Fibroblast of gingiva (primary cell): ENCODE measurements at places on chromosomes 1 and 21.

- no peak for DNase-seq
These were observed 52.3 kb upstream of the COG2 start for GRCh38 chr1:230589951-230590350.

GRCh38 chr1:55420929-55421716 is 206.0 kb upstream of the USP24 start:
- DNase-seq: peak; percentile 76

GRCh38 chr1:16124377-16125087 is 31.3 kb downstream of the EPHA2 start:
- no peak for DNase-seq

DNA sequence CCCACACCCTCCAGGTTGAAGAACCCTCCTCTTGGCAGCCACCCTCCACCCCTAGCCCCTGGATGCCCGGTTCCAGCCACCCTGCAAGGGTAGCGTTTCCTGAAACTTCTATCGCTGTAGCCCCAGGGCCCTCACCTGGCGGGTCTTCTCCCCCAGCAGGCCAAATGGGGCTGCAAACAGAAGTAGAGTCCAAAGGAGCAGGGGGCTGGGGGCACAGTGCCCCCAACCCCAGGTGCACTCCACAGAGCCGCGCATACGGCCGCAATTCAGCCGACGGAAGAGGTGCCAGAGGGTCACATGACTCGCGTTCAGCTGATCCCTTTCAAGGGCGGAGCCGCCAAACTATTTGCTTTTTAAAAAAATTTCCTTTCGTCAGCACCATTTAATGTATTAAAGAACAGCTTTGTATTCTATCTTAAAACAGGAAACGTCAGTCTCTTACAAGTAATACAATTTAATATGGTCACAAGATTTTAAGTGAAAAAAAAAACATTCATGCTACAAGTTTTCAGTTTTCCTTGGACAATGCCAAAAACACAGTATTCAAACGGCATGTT is at the start of gene GLMP:
TSS of gene GLMP (minus strand) at position 289 of the 557 bp plus-strand sequence. CDS start at position 255, 34 bp downstream.
- DNase-seq: peak; percentile 58

GRCh38 chr1:227764019-227764391 is 28.8 kb downstream of the SNAP47 start:
- peak; percentile 22 for DNase-seq

DNA sequence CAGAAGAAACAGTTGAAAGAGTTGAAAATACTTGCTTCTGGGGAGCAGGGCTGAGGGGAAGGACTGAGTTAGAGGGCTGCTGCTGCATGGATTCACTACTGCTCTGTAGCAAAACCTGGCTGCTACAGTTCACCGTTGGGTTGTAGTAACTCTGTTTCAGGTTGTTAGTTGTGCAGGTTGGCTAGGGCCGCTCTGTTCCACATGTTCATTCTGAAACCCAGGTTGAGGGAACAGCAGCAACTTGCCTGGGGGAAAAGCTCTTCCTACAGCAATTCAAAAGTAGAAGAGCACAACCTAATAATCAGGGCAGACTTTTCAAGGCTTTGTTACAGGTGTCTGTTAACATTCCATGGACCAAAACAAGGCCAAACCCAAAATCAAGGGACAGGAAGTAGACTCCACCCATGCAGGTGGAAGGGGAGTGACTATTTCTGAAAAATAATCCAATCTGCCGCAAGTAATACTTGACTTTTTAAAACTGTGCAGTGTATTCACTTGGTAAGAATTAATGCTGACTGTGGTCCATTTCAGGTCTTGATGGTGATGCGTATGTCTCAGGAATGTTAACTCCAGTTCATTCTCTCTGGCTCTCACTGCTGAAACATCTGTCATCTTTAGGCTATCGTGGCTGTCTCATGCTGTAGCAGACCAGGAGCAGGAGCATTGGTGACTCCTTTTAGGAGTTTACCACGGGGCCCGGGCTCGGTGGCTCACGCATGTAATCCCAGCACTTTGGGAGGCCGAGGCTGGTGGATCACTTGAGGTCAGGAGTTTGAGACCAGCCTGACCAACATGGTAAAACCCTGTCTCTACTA is 5.1 kb upstream of the PARK7 start:
- no peak for DNase-seq

- DNase-seq: no peak
These were observed 20.2 kb downstream of the SLC27A3 start for GRCh38 chr1:153795330-153795837.

- no peak for DNase-seq
These were observed 44.9 kb downstream of the WDR64 start for GRCh38 chr1:241696815-241697639.

DNA sequence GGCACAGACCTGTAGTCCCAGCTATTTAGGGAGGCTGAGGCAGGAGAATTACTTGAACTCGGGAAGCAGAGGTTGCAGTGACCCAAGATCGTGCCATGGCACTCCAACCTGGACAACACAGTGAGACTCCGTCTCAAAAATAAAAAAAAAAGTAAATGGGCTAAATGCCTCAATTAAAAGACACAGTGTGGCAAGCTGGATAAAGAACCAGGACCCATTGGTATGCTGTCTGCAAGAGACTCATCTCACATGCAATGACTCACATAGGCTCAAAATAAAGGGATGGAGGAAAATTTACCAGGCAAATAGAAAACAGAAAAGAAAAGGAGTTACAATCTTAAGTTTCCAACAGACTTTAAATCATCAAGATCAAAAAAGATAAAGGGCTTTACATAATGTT is 40.3 kb downstream of the ACBD6 start:
- DNase-seq: no peak

- no peak for DNase-seq
These were observed 17.8 kb downstream of the YBX1 start for GRCh38 chr1:42700006-42700405.

GRCh38 chr1:31571340-31572295 is 4.7 kb upstream of the TINAGL1 start:
- no peak for DNase-seq

GRCh38 chr1:230833511-230833910 is 34.8 kb downstream of the C1orf198 start:
- no peak for DNase-seq

DNA sequence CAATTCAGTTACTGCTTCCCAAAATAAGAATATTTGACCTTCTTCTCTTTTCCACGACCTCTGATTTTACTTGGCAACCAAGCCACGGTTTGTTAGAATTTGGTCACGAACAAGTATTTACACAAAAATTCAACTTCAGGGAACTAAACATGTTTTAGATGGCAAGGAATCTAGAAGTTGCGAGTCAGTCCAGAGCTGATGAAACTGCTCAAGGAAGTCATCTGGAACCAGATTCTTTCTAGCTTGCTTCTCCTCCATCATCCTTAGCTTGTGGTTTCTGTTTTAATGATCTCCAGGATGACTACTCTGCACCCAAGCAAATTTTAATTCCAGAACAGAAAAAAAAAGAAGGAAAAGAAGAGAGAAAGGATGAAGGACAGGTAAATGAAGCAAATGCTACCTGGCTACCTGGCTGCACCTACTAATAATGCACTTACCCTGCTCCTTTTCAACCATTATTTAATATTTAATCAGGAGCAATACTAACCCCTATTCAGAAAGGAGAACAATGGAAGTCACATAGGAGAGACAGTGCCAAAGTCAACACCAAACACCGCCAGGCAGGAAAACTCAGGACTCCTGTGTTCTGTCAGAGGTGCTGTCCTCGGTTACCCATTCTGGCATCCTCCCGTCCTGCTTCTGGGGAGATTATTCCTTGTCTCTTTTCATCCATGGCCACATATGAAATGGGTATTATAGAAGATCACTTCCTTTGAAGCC is 54.2 kb upstream of the RGS7 start:
- DNase-seq: peak; percentile 95

GRCh38 chr1:115469703-115470476 is 131.8 kb upstream of the NGF start:
- DNase-seq: no peak

- no peak for DNase-seq
These were observed 1.7 kb downstream of the TSPEAR start for GRCh38 chr21:44709426-44710293.

- no peak for DNase-seq
These were observed 132.7 kb downstream of the NTNG1 start for GRCh38 chr1:107273515-107273914.

GRCh38 chr1:218480137-218480536 is 135.0 kb downstream of the TGFB2 start:
- DNase-seq: peak; percentile 50

DNA sequence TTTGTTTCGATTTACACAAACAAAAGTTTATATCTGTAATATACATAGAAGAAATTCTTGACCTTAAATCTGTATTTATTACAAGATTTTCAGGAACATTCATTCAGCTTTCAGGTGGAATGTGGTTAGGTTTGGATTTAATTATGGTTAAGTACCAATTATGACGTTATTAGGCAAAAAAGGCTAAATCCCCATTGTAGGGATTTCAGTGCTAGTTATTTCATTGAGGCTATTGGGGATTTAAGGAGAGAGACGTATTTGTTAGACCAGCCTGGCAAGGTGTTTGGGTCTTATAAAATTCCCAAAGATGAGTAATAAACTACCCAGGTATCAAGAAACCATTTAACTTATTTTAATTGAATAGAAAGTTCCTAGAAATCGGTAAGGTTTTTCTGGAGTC is 26.0 kb downstream of the PRKAA2 start:
- no peak for DNase-seq

GRCh38 chr1:19388980-19389379 is 76.9 kb downstream of the SLC66A1 start:
- DNase-seq: no peak

GRCh38 chr1:14740016-14740415 is 141.5 kb downstream of the KAZN start:
- no peak for DNase-seq

- no peak for DNase-seq
These were observed 18.4 kb downstream of the HHAT start for GRCh38 chr1:210347112-210347511.

DNA sequence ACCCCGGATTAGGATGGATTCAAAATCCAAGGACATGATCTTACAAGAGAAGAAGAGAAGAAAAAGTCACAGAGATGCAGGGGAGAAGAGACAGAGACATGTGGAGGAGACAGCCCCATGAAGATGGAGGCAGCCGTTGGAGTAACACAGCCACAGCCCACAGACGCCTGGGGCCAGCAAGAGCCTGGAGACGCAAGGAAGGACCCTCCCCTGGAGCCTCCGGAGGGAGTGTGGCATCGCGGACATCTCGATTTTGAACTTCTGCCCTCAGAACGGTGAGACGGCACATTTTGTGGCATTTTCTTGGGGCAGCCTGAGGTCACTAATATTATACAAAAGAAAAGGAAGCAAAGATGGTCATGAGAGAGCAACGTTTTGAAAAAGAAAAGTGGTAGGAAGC is 28.8 kb downstream of the ABCG1 start:
- DNase-seq: no peak

GRCh38 chr1:26081267-26082019 is 14.0 kb upstream of the TRIM63 start:
- DNase-seq: no peak

DNA sequence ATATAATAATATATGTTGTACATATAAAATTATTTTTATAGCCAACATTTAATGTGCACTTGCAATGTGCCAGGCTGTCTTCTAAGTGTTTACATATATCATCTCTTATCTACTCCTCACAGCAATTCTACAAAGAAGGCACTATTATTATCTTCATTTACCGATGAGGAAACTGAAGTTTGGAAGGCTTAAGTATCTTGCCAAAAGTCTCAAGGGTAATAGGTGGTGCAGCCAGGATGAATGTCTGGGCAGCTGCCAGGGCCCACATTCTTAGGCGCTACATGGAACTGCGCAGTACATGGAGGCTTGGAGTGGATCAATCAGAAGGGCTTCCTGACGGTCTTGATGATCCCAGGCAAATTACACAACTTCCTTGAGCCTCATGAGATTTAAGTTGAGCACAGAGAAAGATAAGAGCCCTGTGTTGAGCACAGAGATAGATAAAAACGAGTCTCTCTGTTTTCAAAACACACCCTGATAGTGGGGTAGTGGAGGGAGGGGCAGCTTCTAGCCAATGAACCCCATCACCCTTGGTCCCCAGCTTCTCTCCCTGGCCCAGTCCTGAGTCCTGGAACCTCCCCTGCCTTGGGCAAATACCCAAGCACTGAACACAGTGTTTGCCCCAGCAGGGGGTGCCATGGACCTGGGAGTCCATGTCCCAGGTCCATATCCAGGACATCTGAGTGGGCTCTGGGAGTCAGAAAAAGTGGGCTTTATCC is 9.2 kb downstream of the POU3F1 start:
- DNase-seq: no peak

DNA sequence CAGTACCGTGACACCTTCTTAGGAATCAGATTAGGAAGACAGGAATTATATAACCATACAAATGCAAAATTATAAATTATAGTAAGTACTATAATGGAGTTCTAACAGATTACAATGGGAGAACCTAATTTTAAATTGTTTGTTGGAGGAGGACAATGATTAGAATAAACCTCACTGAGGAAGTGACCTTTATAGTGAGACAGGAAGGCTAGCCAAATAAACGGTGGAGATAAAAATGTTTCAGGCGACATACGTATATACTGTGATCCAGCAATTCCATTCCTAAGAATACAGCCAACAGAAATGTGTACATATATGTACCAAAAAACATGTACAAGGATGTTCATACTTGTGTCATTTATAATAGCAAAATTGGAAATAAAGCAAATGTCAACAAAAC is 15.2 kb downstream of the SYNJ1 start:
- no peak for DNase-seq

- no peak for DNase-seq
These were observed 13.2 kb upstream of the POU3F1 start for GRCh38 chr1:38059635-38060250.
